Stimulated activated CD4-positive, alpha-beta T cell treated with anti-CD3 and anti-CD28 coated beads, Interleukin-2, amount 100 ng/mL, for 48 hours (primary cell): ENCODE measurements at places on chromosomes 11 and 22.

DNA sequence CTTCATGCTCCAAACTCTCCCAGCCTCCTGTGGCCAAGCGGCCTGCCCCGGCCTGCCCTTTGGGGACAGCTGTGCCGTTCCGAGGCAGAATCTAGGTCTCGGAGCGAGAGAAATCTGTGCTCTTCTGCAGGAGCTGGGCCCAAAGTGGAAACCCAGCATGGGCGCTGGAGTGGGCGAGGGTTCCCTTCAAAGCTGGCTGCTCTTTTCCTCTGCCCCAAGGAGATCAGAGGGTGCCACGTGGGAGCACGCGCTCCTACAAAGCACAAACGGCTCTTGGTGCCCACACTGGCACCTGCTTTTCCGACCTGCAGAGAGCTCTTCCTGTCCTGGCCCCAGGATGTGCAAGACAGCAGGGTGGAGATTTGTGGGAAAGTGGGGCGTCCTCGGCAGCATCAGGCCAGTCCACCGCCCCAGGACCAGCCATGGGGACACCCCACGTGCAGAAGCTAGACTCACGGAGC, 6.9 kb downstream of the OSBPL5 start:
- no peak for DNase-seq

GRCh38 chr11:112175599-112175952, 264 bp downstream of the BCO2 start:
- no peak for DNase-seq

GRCh38 chr11:28728666-28729065, 620.5 kb downstream of the METTL15 start:
- no peak for DNase-seq

DNA sequence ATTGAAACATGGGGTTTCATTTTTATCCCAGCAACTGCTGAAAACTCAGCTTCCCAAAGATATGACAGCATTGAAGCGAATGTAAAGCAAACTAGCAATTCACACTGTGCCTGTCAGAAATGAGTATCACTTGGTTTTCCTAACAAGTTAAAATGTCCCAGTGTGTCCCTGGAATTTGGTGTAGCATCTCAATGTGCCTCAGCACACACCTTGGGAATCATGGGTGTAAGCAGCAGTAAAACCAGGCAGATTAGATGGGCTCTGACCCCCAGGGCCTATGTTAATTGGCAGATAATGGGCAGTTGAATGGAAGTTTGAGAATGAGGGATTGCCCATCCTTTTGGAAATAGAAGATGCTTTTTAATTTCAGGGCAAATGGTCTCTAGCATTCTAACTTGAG, 784.9 kb upstream of the LRRC4C start:
- DNase-seq: no peak
